Upper lobe of right lung (tissue), 1 donor: ENCODE measurements at places on chromosomes 16 and 17. TPM values are rescaled to one million over a fixed set of nuclear protein-coding genes. Genes with fewer than 3 reads are reported as not detected.
A peak's percentile ranks its signal among the peaks of the same experiment; 100 is the strongest.

LITAF gene
- 242 TPM for total RNA-seq

KRTAP2-2 gene
- total RNA-seq, result not detected

EFNB3 gene
- 0.32 TPM for total RNA-seq

CACNG1 gene
- not detected for total RNA-seq

CEP295NL gene
- 4.2 TPM for total RNA-seq

HOXB1 gene
- not detected for total RNA-seq

DOC2A gene
- 2.6 TPM for total RNA-seq

KCNH6 gene
- total RNA-seq, result not detected

GRCh38 chr17:45918241-45918745 lies 23.9 kb downstream of the MAPT start:
- DNase-seq, result no peak

DNA sequence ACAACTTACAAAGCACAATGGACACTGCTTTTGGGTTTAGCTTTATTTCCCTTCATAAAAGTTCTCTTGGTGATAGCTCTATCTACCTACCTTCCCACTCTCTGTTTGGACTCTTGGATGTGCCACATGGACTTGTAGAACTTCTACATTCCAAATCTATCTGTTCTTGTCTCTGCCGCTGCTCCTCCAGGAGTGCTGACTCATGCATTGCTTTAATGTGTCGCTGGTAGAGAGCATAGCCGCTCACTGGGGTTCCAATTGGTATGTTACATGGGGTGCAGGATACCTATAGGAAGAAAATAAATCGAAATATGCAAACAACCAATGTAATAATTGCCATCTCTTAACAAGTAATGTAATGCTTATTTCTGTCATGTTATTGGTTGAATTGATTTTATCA lies 92.1 kb downstream of the TTC19 start:
- DNase-seq, result no peak

DNA sequence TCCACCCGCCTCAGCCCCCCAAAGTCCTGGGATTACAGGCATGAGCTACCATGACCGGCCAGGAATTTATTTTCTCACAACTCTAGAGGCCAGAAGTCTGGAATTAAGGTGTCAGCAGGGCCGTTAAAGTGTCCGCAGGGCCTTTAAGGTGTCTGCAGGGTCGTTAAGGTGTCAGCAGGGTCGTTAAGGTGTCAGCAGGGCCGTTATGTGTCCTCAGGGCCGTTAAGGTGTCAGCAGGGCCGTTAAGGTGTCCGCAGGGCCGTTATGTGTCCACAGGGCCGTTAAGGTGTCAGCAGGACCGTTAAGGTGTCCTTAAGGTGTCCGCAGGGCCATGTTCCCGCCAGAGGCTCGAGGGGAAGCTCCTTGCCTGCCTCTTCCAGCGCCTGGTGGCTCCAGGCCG lies 125.2 kb downstream of the RAP1GAP2 start:
- DNase-seq, result no peak

DNA sequence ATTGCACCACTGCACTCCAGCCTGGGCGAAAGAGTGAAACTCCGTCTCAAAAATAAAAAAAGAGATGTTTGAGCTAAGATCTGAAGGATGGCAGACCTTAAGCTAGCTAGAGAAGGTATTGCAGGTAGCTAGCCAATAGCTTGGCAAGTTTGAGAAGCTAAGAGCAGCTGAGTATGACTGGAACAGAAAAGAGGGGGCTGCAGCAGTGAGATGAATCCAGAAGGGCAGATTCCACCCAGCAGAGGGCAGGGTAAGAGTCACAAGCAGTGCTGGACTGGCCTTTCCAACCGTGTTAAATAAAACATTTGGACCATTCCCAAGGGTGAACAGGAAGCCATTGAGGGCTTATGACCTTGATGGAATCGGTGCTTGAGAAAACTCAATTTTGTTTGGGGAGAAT lies 5.7 kb upstream of the PHAF1 start:
- DNase-seq, result no peak

DNA sequence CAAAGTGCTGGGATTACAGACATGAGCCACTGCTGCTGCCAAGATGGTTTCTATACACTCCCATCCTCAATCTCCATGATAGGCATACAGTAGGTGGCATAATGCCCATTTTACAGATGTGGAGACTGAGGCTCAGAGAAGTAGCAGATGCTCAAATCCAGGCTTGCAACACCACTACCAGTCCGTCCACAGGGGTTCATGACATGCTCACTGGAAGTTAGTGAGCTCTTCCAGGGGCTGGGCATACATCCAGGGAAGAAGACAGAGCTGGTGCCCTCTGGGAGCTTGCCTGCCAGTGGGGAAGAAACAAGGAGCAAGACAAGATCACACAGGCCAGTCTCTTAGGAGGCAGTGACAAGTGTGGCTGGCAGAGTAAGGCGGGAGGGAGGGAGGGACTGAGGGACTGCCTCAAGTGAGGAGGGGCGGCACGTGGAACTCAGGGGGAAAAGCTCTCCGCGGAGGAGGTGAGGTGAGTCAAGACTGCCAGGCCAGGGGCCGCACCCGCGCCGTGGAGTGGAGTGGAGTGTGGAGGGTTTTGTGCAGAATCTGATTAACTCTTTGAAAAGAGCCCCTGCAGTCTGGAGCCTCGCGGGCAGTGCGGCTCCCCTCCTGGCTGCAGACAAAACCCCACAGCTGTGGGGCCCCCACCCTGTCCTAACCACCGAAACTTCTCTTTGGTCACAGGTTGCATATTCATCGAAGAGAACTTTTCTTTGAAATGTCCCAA lies 27.9 kb downstream of the SREBF1 start:
- DNase-seq, result no peak

GRCh38 chr17:69447726-69448125 lies 33.2 kb downstream of the MAP2K6 start:
- DNase-seq, result no peak

DNA sequence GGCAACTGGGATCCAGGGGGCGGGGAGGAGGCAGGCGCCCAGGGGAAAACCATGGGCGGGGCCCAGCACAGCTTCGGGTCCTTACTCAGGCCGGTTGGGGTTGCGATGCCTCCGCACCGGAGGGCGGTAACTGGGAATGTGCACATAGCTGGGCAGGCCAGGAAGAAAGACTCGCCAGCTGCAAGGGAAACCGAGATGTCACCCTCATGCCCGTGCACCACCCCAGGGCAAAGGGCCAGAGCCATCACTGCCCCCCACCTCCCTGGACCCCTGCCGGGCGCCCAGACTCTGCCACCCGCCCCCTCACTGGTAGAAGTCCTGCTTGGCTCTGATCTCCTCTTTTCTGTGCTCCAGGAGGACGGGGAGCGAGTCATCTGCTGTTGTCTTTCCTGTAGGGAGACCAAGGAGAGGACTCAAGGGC lies 6.7 kb downstream of the ALOX12B start:
- DNase-seq, result no peak

DNA sequence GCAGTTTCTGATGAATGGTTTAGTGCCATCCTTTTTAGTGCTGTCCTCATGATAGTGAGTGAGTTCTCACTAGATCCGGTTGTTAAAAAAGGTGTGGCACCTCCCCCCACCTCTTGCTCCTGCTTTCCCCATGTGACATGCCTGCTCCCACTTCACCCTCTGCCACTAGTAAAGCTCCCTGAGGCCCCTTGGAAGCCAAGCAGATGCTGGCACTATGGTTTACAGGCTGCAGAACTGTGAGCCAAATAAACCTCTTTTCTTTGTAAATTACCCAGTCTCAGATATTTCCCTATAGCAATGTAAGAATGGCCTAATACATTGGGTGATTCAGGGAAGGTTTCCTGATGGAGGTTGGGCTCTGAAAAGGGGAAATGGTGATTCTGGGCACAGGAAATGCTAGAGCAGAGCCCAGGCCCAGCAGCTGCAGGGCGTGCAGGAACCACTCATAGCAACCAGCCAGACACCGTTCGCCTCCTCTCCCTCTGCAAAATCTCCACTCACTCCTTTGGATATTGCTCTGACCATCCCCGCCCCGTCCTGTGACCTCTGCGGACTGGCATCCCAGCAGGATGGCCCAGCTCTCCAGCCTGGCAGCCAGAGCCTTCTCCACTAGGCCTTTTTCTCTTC lies 2.6 kb upstream of the ADORA2B start:
- no peak for DNase-seq

DNA sequence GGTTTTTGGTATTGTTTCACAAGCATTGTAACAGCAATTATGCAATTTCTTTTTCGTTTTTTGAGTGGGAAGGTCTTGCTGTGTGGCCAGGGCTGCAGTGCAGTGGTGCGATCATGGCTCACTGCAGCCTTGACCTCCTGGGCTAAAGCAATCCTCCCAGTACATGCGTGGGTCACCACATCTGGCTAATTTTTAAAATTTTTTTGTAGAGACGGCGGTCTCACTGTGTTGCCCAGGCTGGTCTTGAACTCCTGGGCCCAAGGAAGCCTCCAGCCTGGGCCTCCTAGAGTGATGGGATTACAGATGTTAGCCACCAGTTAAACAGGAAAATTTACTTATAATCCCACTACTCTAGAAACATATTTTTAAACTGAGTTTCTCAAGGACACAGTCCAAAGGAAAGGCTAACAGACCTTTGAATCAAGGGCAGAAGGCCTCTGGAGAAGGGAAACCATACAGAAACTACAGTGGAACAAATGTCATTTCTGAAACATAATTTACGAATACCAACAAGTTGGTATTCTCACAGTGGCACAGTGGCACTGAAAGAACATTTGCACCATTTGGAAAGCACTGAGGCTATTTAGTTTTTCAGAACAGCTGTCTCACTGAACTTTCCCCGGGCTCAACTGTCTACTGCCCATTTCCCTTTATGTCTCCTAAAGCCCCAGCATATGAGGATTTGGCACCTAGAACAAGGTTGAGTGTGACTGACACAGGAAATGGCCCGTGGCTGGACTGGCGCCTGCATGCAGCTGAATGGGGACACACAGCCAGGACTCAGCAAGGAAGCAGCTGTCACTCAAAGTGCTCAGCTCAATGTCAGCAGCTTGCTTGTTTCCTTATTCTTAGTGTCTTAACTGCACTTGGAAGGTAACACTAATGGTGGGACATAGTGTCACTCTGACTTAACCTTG lies 2.8 kb upstream of the PRKAR1A start:
- peak; percentile 71 for DNase-seq

GRCh38 chr16:76193906-76194615 lies 83.1 kb upstream of the CNTNAP4 start:
- no peak for DNase-seq

DNA sequence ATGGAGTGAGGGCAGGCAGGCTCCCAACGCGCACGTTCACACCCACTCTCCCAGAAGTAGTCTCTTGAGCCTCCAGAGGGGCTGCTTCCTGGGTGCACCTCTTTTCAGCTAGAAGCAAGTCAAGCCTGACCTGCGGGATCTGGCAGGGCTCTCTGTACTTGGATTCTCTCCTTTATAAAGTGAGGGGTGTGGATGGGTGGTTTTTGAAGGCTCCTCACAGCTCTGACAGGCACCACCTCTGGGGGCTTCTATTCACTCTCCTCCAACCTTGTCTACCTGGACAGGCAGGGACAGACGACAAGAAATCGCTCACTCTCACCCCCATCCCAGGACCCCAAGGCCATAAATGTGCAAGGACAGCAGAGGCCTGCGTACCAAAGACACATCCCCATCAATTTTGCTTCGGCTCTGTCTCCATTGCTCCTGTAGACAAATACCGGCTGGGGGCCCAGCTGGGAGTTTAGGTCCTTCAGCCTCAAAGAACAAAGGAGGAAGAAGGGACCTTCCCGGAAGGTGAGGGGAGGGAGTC lies 814 bp upstream of the DYNLL2 start:
- no peak for DNase-seq

DNA sequence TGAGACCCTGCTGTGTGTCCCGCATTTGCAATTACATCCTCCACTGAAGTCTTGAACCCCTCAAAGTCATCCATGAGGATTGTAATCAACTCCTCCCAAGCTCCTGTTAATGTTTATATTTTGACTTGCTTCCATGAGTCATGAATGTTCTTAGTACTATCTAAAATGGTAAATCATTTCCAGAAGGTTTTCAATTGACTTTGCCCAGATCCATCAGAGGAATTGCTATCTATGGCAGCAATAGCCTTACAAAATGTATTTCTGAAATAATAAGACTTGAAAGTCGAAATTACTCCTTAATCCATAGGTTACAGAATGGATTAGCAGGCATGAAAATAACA lies 2.5 kb upstream of the C16orf87 start:
- no peak for DNase-seq

GRCh38 chr17:76573096-76573495 lies 12.6 kb downstream of the ST6GALNAC2 start:
- DNase-seq, result no peak

- no peak for DNase-seq
These were observed 63.2 kb downstream of the N4BP1 start for GRCh38 chr16:48546774-48547173.

DNA sequence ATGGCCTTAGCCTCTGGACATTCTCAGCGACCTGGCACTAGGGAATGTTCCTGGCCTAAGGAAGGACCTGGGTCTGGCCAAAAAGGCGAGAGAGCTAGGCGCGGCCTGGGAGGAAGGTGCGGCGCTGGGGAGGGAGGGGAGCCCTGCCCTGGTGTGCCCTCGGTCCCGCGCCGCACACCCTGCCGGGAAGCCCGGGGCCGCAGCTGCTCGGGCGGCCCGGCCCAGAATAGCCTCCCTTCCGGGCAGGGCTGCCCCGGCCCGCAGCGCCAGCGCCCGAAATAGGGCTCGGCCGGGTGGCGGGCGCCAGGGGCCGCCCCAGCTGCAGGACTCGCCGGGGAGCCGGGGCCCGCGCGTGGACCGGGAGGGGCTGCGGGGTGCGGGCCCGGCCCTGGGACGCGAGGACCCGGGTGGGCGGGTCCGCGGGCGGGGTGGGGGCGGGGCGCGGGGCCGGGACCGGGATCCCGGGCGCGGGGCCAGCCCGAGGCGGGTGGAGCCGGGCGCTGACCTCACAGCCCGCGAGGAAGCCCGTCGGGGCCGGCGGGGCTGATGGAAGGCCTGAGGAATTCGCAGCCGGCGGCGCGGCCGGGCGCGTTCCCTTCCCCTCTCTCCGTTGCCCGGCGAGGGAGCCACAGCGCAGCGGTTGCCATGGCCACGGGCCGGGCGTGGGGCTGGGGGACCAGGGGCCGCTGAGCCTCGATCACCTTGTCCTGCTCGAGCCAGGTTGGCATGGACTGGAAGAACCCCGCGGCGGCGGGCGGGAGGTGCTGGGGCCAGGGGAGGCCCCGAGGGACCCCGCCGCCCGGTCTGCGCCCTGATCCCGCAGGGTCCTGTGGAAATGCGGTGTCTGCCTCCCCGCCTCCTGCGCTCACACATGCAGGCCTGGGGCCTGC lies 18.1 kb downstream of the SOCS3 start:
- DNase-seq, result peak; percentile 89

GRCh38 chr16:2830355-2830695 lies 222 bp downstream of the ZG16B start:
- DNase-seq, result peak; percentile 47

GRCh38 chr16:19751478-19752385 lies 33.7 kb downstream of the IQCK start:
- no peak for DNase-seq
